ENCODE measurements at places on chromosomes 4 and X.

- DNase-seq = no peak
Measured at GRCh38 chr4:55138367-55138766, 13.0 kb upstream of the KDR start.

- no peak for DNase-seq
Measured at GRCh38 chrX:31711166-31711565, 639.3 kb upstream of the FTHL17 start.

DNA sequence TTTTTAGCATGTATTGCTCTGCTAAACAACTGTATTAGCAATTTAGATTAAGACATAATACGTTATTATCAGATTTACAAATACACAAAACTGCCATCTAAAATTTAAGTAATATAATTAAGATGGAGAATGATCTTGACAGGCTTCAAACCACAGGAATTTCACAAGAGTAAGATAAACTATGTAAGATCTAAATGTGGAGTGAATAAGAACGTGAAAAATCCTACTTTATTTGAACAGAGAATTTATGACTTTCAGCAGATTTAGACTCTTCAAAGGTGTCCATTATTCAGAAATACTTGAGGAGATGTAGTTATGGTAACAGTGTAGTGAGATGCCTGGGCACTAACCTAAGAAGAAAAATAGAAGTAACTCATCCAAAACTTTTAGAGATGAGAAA, 73.2 kb downstream of the SLC4A4 start:
- DNase-seq = no peak

DNA sequence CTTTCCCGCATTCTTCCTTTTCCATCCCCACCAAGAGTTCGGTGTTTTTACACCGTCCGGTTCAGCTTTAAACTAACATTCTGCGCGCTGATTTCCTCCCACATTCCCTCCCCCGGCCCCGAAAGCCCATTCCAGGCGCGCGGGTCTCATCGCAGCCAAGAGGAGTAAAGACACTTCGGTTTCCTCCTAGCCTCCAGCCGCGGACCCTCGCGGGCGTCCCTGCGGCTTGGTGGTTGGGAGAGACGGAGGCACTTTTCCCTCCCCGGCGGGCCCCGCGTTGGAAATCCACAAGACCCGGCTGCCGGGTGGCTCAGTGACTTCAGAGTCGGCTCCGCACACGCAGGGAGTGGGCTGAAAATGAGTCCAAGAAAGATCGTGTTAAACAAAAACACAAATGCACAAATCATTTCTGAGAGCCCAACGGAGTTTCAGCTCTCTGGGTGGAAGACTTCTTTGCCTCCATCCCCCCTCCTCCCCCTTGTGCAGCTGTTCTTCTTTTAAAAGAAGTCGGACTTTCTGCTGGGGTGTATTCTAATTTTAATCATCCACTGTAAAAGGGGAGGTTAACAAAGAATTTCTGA, 2.0 kb upstream of the ARX start:
- no peak for DNase-seq

- DNase-seq = no peak
Measured at GRCh38 chr4:22850630-22851029, 157.9 kb downstream of the GBA3 start.

- no peak for DNase-seq
Measured at GRCh38 chr4:184250795-184251669, 33.4 kb upstream of the ENPP6 start.

DNA sequence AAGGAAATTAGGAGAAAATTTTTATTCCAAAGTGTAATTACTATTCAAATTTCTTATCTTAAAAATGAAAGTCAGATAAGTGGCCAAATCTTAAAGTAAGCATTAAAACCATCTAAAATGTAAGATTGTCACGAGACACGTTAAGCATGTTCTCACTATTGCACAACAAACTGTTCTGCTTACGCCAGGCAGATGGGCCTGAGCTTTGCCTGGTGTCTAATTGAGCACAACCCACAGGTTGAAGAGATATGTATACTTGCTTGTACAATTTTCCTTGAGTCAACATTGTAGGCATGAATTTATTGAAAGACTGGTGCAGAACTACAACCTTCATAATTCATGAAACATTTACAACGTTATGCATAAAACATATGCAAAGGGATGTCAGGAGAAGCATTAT, 3.9 kb downstream of the RNF128 start:
- no peak for DNase-seq

DNA sequence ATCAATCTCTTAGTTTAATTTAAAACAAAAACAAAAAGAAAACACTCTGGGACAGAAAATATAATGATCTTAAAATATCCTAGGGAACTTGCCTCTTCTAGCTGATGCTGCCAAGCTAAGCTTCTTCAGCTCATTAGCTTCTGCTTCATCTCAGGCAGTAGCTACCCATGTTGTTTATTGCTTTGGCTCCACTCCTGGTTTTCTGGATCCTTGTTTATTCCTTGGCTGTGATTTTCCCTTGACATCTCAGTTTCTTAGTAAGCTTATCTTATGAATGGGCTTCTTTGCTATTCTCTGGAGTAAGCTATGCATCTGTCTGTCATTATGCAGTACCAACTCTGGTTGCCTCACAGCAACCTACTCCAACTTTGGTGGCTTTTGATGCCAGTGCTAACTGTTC, 5.1 kb upstream of the MTHFD2L start:
- no peak for DNase-seq

DNA sequence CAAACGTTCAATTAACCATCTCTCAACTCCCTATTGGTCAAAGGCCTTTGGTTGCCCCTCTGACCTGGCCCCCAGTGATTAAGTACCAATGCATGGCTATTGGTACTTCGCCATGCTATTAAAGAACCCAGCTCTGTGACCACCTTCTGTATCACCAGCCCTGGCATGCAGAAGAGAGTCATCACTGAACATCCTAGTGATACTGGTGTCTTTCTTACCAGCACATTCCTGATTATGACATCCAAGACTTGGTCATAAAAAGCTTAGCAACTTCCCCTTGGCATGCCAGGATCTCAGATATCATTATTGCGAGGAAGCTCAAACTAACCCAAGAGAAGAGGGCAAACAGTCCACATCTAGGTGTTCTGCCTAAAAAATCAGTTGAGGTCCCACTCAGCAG, 122.3 kb upstream of the OTUD4 start:
- no peak for DNase-seq

DNA sequence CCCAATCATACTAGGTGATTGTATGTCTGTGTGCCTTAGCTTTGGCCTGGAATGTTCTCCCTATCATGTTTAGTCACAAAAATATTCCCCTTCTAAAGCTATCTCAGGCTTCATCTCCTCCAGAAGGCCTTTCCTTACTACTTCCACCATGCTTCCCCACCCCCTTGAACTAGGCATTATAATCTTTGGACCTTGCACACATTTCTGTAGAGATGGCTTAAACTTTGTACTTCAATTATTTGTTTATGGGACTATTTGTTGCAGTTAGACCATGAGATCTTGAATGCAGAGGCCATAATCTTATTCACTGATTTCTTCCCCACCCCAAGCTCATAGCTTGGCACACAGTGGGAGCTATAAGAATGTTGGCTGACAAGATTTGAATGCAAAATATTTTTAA, 262.0 kb upstream of the EDA2R start:
- no peak for DNase-seq

DNA sequence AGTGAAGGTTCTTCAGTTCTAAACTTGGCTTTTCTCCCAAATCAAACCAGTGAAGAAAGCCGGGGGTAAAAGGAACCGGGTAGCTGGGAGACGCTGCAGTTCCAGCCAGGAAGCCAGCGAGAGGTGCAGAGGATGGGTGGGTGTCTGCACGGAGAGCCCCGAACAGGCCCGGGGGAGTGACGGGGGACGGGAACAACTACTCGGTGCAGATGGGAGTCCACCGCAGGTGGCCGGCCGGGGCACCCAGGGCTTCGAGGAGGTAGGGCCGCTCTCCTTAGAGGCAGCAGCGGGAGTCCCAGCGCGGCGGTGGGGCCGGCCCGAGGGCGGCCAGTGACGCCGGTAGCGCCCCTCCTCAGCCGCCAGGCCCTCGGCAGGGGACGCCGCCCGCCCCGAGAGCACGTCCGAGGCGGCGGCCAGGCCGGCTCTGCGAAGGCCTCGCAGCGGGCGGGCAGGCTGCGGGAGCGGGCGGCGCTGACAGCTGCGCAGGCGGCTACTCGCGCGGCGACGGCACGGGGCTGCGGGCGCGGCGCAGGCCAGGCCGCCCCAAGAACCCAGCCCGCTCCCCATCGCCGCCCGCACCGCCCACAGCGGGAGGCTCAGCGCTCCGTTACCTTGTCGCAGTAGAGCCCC, 449 bp downstream of the FBXL5 start:
- DNase-seq = peak; percentile 37

GRCh38 chr4:169616846-169617245, 3.5 kb upstream of the CLCN3 start:
- no peak for DNase-seq

DNA sequence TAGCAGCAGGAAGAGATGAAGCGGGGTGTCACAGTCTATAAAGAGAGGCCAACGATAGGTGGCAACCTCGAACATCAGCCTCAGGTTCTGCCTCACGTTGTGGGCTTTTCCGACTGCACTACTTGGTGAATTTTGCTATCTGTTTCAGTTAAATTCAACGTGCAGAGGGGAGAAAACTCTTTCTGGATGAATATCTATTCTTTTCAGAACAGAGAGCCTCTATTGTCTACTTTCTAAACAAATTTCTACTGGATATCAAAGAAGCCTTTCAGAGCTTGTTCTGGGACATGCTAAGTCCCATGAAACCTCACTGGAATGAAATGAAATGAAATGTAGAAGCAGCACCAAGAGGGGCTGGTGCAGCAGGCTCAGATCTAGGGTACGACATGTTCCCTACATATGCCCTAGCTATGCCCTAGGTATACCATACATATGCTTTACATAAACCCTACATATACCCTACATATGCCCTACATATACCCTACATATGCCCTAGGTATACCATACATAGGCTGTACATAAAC, 116.5 kb upstream of the TRIM2 start:
- no peak for DNase-seq

DNA sequence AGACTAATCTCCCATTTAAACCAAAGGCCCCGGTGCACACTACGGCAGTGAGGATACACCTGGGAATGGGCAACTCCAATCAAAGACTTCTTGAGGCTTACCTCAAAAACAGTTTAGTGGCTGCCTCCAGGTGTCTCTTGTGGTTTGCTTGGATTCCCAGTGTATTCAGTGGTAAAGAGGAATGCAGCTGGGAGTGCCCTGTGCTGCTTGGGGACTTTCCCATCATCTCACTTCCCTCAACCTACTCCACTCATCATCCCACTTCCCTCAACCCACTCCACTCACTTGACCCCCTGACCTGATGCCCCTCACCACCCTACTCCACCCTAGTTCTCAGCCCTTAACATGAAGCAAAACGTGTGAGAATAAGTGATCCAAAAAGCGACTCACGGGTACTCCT, 177.3 kb upstream of the ETNPPL start:
- DNase-seq = no peak

DNA sequence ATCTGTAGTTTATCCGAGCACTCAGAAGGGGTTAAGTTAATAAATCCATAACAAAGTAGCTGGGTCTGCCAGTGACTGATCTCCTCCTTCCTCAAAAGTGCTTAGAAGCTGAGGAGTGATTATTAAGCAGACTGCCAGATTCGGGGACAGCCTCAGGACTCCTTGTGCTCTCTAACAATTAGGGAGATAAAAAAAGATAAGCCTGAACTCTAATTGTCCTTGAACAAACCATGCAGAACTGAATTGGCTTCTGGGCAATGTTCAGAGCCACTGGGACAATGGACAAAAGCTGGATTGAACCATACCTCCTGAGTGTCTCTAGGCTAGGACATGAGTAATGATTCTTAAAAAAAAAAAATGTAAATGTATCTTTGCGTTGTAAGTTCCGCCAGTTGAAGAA, 22.7 kb upstream of the GRPR start:
- no peak for DNase-seq

DNA sequence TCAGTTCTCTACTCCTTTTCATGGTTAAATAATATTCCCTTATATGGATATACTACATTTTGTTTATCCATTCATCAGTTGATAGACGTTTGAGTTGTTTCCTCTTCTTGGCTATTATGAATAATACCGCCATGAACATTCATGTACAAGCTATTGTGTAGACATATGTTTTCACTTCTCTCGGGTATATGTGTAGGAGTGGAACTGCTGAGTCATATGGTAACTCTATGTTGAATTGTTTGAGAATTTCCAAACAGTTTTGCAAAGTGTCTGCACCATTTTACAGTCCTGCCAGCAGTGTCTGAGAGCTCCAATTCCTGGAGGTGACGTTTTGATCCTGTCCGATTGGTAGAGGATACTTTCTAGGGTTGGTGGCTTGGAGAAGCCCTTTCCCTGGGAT, 23.6 kb downstream of the PLAC1 start:
- DNase-seq = no peak

DNA sequence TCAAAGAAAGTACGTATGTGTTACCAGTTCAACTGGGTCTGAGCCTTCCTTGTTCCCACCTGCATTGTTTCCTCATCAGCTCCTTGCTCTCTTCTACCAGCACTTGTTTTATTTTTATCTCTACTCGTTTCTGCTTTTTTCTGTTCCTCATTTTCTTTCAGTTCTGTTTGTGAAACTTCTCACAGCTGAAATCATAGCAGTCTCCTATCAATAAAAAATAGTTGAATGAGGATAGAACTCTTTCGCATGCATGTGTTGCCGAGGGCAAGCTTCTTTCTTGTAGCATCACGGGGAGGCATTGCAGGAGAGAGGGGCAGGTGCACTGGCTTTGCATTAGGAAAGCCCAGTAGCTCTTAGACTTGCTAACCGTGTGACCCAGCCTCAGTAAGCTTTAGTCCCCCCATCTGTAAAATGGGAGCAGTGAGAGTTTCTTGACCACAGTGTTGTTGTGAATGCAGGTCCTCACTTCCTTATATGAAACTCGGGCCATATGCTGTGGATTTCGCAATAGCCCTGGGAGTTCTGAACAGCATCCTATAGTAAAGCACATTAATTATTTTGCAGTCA, 24.7 kb downstream of the OFD1 start:
- DNase-seq = no peak

GRCh38 chr4:91330555-91331137, 973.1 kb upstream of the GRID2 start:
- no peak for DNase-seq

DNA sequence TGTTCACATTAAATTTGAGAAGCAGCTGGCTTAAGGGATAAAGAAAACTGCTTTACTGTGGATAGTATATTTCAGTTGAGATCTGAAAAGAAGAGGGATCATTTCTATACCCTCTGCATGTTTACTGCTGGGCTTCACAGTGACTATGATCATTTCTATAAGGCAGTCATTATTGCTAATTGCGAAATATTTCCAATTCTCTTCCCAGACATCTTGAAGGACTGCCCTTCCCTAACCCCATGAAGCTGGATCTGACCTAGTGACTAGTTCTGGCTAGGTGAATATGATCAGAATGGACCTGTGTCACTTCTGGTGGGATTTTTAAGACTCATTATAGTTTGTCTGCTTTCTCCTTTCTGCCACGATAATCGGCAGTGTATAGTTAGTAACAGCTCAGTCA, 506.5 kb upstream of the GALNT7 start:
- no peak for DNase-seq

DNA sequence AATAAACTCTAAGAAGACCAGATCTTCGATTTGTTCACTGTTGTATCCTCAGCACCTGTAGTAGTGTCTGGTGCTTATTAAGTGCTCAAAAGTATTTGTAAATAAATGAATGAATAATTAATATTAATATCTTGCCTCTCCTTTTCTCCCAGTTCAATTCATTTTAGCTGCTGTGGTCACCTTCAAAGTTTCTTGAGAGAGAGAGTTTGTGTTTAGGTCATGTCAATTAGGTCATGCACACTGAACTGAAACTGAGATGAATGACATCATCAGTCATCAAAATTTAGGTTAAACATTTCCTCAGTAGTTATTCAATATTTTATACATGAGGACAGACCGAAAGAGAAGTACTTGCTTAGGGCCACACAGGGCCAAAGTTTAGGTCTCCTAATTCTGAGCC, 73.5 kb downstream of the ANXA3 start:
- DNase-seq = no peak

Data from stimulated activated CD4-positive, alpha-beta T cell treated with anti-CD3 and anti-CD28 coated beads, Interleukin-4, amount 100 ng/mL, for 1 hour (primary cell).